Sigmoid colon (tissue), 7 donors: ENCODE measurements at places on chromosomes 11 and 22. TPM values are rescaled to one million over a fixed set of nuclear protein-coding genes. Genes with fewer than 3 reads are reported as not detected.

PHLDB1 gene
- 44.4 TPM for polyA plus RNA-seq

RIMBP3B gene
- polyA plus RNA-seq: not detected

FAT3 gene
- polyA plus RNA-seq: 0.23 TPM

ACR gene
- not detected for polyA plus RNA-seq

MUC6 gene
- 0.04 TPM for polyA plus RNA-seq

TMEM184B gene
- polyA plus RNA-seq: 8.1 TPM

LTO1 gene
- 25.7 TPM for polyA plus RNA-seq

ZNRF3 gene
- polyA plus RNA-seq: 0.60 TPM

KCNK4 gene
- polyA plus RNA-seq: not detected

UPK3A gene
- polyA plus RNA-seq: 0.98 TPM

MMP3 gene
- polyA plus RNA-seq: 1.3 TPM

PAX6 gene
- 0.34 TPM for polyA plus RNA-seq

HSPB2 gene
- 3.6 TPM for polyA plus RNA-seq

CALCA gene
- 1.2 TPM for polyA plus RNA-seq

CYB5R3 gene
- polyA plus RNA-seq: 44.9 TPM

MRGPRX3 gene
- polyA plus RNA-seq: not detected

KCNJ11 gene
- 1.6 TPM for polyA plus RNA-seq

PHOX2A gene
- polyA plus RNA-seq: not detected

TRIM29 gene
- 7.2 TPM for polyA plus RNA-seq

TCF20 gene
- 28.2 TPM for polyA plus RNA-seq

CHRNA10 gene
- 0.60 TPM for polyA plus RNA-seq

PRMT3 gene
- polyA plus RNA-seq: 6.6 TPM

F2 gene
- polyA plus RNA-seq: 0.46 TPM

BRSK2 gene
- polyA plus RNA-seq: not detected

IGF2 gene
- 7.8 TPM for polyA plus RNA-seq

DCDC1 gene
- 0.06 TPM for polyA plus RNA-seq

SNAP29 gene
- 24.0 TPM for polyA plus RNA-seq

TNNI2 gene
- polyA plus RNA-seq: not detected

MPZL3 gene
- polyA plus RNA-seq: 2.4 TPM

PATZ1 gene
- 4.8 TPM for polyA plus RNA-seq

NXPE2 gene
- 1.8 TPM for polyA plus RNA-seq

OR10D3 gene
- polyA plus RNA-seq: not detected

SHANK2 gene
- polyA plus RNA-seq: 4.4 TPM

CST6 gene
- not detected for polyA plus RNA-seq
